CD4-positive, alpha-beta T cell treated with Interleukin-6 at 100 ng/mL for 8 hours (primary cell): ENCODE measurements at places on chromosomes 1 and 21.

DNA sequence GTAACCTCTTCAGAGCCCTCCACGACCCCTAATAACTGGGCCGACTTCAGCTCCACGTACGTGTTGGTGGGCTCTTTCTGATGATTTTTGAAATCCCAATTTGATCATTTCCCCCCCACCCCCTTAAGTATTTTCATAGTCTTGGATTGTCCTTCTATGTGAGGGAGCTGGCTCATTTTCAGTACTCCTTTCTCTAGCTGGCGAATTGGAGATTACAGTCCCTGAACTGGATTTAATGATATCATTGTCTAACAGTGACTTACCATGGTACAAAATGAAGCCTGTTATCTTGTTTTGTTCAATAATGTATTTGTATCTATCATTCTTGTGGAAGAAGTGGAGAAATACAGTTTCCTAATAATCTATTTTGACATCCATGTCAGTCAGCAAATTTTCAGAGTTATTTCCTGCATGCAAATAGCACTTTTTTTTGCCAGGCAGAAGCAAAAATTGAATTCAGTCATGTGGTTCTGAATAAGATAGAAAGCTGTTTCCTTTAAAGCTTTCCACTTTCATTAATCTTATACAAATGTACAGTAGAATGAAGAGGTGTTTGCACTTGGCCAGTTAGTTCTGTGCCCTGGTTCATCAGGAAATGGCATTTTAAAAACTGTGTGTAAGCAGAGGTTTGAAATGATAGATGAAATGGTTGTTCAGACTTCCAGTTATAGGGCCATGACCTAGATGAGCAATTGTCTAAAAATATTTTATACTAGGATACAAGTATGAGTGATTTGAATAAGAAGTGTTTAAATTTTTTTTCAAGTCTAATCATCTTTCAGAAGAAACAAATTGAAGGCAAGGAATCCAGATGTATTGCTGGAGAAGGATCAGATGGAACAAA, 104.2 kb downstream of the ATP5PO start:
- DNase-seq = no peak

DNA sequence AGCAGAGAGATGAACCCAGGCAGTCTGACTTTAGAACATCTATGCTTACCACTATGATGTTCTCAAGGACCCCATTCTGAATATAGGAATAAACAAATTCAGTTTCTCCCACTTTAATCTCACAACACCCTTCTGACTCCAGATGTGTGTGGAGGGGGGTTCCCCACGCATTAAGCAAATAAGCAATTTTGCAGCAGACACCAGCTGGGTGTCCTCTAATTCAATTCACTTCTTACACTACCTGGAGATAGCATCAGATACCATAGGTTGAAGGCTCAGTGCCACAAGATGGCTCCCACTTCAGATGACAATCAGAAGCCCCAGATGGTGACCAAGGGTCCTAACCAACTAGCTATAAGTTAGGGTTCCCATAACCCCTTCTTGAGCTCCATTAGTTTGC, 30.3 kb upstream of the CEP350 start:
- no peak for DNase-seq

DNA sequence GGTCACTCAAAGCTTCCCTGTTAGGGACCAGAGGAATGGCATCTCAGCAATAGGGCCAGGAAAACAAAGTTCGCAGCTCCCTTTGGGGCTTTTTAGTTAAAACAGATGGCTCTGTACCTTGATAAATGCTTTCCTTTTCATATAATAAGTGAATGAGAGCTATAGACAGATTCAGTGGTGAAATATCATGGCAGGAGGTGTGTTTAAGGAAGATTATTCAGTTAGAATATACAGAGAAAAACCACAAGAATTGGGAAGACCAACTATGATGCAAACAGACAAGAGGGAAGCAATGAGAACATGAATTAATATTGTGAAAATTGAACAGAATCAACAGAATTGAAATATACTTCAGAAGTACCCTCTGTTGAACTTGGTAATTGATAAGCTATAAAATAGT, 379.4 kb downstream of the PLPP3 start:
- no peak for DNase-seq

- no peak for DNase-seq
Observed at GRCh38 chr1:234395297-234395696, 22.0 kb downstream of the COA6 start.

- no peak for DNase-seq
Observed at GRCh38 chr1:66393586-66394287, 140.2 kb upstream of the SGIP1 start.

DNA sequence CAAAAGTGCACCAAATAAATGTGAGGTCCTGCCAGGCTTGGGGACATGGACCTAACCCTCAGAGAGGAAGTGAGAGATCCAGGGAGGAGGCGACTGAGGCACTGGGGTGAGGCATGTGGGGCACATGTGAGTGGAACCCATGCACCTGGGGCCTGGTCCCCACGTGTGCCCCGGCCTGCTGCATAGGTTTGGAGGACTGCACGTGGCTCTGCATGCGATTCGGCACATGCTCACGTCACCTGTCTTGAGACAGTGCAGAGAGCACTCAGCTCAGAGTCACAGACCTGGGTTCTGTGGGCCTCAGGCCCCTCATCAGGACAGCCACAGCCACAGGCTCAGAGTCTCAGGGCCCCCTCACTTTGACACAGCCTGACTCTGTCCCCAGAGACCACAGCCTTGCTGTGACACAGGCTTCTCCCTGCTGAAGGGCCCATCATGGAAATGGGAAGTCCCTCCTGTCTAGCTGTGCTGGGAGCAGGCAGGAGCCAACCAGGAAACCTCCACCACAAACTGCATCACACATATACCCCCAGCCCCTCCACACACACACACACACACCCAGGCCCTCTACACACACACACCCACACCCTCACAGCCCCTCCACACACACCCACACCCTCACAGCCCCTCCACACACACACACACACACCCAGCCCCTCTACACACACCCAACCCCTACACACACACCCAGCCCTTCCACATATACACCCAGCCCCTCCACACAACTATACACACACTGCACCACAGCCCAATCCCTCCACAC, 48.2 kb downstream of the SLC9A1 start:
- no peak for DNase-seq

DNA sequence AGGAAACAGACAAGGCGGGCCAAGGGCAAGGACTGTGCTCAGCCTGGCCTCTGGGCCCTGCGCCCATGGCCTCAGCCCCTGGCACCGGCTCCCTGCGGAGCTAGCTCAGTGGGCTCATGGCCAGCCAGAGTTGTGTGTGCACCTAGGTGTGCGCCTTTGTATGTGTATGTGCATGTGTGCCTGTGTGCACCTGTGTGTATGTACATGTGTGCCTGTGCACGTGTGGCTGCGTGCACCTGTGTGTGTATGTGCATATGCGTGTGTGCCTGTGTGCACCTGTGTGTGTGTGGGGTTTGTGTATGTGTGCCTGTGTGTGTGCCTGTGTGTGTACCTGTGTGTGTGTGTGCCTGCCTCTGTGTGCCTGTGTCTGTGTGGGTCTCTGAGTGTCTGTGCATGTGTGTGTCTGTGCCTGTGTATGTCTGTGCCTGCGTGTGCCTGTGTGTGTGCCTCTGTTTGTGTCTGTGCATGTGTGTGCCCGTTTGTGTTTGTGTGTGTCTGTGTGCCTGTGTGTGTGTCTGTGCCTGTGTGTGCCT, 7.4 kb downstream of the GPR137B start:
- no peak for DNase-seq

- DNase-seq = no peak
Observed at GRCh38 chr21:19759836-19760235, 1238.4 kb upstream of the NCAM2 start.

DNA sequence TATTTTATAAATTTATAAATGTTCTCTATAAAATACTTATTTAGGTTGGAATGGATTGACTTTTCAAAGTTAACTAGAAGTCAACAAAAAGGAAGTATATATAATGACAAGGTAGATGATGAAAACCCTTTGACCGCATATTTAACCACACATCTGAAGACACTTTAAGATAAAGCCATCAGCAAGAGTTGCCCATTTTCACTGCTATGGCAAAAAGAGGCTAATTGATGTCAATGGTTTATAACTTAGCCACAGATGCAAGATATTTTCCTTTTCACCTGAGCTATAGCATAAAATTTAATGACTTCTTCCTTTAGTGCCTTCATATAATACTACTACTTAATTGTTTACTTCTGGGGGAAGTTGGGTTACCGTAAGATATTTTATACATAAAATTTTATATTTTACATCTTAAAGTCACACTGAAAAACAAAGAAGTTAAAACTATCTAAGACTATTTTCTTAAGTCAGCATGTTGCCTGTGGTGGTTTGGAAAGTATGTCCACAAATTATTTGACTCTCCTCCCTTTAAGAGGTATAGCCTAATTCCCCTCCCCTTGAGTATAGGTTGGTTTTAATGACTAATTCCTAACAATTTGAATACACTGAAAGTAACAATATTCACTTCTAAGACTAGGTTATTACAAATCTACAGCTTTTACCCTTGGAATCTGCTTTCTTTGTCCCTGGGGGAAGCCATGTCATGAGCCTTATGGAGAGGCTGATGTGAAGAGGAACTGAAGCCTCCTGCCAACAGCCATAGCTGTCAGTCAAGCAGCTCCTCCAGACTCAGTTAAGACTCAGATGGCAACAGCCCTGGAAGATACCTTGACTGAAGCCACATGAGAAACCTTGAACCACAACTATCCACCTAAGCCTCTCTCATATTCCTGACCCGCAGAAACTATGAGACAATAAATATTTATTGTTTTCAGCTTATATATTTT, 40.3 kb upstream of the LRRC8B start:
- no peak for DNase-seq

GRCh38 chr1:72278461-72278860, 3.9 kb downstream of the NEGR1 start:
- no peak for DNase-seq

DNA sequence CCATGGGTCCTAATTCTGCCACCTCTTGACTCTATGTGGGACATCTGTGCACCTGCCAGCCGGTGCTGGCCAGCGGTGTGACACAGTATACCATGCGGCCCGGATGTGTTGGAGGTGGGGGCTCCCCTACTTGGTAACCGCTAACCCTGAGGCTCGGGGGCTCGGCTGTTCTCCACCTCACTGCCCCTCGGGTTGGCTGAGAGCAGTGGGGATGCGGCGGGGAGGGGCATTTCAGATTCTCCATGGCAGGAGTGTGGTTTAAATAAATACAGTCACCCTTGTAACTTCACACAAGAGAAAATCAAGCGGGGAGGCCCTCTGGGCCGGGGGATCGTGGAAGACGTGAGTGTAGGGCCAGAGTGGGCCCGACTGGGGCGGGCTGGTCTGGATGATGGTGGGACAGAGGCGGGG, 11.0 kb downstream of the KRTAP10-1 start:
- no peak for DNase-seq

DNA sequence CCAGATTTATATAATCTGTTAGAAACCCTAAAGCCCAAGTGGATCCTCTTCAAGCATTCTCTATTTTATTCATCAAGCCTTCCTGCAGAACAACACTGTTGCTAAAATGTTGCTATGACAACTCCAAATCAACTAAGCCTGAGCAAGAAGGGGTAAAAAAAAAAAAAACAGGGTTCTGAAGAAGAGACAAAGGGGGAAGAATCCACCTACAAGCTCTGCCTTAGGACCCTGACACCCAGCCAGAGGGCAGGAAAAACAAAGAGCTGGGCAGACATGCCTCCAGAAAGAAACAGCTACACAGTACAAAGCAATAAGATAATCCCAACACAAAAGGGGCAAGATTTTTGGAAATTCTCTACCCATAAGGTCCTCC, 1.3 kb downstream of the USF1 start:
- no peak for DNase-seq

- no peak for DNase-seq
Observed at GRCh38 chr1:4176841-4177240, 276.8 kb upstream of the C1orf174 start.

- DNase-seq = no peak
Observed at GRCh38 chr1:53535846-53536245, 76.6 kb downstream of the DMRTB1 start.
